ENCODE measurements at places on chromosomes 6 and 20.

GRCh38 chr20:32332614-32333013 is 25.5 kb upstream of the ASXL1 start:
- DNase-seq = no peak

- no peak for DNase-seq
Measured at GRCh38 chr6:21772884-21773575, 179.5 kb downstream of the SOX4 start.

DNA sequence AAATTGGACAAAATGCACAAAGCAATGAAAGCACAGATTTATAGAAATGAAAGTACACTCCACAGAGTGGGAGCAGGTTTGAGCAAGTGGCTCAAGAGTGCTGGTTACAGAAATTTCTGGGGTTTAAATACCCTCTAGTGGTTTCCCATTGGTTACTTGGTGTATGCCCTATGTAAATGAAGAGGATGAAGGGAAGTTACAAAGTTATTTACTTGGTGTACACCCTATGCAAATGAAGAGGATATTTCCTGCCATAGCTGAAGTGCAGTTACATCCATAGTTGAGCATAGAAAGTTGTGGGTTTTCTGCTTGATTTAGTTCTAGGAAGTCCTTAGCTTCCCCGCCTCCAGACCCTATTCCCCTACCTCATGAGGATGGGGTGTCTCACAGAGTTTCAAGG is 22.7 kb downstream of the BCAS1 start:
- no peak for DNase-seq

DNA sequence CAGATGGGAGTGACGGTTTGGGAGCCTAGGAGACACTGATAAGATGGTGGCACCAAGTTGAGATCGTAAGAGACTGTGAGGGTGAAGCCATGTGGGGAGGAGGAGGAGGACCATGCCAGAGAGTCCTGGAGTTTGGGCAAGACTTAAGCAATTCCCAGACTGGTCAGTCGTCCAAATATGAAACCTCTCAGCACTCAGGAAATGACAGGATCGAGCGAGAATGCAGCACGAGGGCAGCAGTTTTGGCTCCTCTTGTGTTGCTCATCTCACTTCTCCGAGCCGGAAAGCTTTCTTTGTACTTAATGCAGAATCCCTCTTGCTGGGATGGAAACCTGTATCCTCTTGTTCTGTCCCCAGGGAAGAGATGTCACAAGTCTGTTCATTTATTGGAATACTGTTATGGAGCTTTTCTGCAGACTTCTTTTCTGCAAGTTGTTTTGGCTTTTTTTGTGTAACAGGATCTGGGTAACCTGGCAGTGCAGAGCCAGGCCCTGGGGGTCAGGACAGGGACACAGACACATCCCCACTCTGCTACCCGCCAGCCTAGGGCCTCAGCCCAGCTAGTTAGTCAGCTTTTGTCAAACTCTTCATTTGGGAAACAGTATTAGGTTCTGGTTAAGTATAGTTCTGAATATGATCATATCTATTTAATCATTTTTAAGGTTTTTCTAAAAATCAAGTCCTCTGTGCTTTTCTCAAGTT is 34.3 kb downstream of the FNDC1 start:
- DNase-seq = no peak

GRCh38 chr6:11460001-11460668 is 77.4 kb upstream of the TMEM170B start:
- DNase-seq = no peak

- peak; percentile 62 for DNase-seq
Measured at GRCh38 chr6:159979136-159979874, 10.4 kb downstream of the IGF2R start.

DNA sequence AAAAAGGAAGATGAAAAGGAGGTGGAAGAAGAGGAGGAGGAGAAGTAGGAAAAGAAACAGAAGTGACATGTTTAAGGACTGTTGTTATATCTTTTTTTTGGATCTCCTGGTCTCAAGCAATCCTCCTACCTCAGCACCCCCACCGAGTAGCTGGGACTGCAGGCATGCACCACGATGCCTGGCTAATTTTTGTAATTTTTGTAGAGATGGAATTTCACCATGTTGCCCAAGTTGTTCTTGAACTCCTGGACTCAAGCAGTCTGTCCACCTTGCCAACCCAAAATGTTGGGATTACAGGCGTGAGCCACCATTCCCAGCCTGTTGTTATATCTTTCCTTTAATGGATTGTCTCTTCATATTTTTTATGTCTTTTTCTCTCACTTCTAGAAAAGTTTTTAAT is 19.5 kb upstream of the BCLAF1 start:
- no peak for DNase-seq

DNA sequence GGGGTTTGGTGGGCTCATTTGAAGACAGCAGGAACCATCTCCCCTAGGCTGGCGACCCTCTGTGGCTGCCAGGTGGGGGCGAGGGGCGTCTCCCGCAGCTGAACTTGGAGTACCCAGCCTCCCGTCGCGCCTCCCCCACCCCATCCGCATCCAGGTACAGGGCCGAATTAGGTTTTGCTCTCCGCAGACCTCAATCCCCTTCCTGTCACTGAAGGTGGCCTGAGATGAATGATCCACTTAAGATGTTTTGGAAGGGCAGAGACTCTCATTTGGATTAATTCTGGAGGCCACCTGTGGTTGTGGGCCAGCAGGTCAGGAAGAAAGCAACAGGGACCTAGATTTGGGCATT is 493 bp downstream of the CD83 start:
- no peak for DNase-seq

DNA sequence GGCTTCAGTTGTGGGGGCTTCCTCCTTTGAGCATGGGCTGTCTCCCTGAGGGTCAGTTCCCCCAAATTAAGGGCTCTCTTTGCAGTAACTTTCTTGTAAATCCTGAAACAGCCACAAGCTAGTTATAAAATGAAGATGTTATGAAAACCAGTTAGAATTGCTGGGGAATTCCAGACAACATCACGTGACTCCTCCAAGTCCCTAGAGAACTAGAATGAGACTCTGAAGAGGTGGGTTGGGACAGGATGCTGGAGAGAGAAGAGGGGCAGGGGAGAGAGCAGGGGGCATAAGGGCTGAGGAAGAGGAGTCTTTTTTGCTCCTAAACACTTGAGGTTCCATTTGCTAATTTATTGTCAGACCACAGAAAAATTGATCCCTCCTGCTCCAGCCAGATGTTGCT is 380.3 kb downstream of the DHX35 start:
- no peak for DNase-seq

GRCh38 chr20:381581-382290 is 1.2 kb downstream of the TRIB3 start:
- DNase-seq = peak; percentile 61

- DNase-seq = peak; percentile 26
Measured at GRCh38 chr6:47242483-47243386, 67.0 kb downstream of the TNFRSF21 start.

GRCh38 chr20:46308258-46309157 is at the start of gene CDH22:
TSS of gene CDH22 (minus strand) at chr20:46308498. CDS start at chr20:46251294, 57,204 bp downstream.
- DNase-seq = peak; percentile 46

GRCh38 chr6:108002365-108003221 is 44.6 kb upstream of the SEC63 start:
- DNase-seq = no peak

GRCh38 chr20:6231556-6231955 is 108.7 kb upstream of the FERMT1 start:
- DNase-seq = no peak

DNA sequence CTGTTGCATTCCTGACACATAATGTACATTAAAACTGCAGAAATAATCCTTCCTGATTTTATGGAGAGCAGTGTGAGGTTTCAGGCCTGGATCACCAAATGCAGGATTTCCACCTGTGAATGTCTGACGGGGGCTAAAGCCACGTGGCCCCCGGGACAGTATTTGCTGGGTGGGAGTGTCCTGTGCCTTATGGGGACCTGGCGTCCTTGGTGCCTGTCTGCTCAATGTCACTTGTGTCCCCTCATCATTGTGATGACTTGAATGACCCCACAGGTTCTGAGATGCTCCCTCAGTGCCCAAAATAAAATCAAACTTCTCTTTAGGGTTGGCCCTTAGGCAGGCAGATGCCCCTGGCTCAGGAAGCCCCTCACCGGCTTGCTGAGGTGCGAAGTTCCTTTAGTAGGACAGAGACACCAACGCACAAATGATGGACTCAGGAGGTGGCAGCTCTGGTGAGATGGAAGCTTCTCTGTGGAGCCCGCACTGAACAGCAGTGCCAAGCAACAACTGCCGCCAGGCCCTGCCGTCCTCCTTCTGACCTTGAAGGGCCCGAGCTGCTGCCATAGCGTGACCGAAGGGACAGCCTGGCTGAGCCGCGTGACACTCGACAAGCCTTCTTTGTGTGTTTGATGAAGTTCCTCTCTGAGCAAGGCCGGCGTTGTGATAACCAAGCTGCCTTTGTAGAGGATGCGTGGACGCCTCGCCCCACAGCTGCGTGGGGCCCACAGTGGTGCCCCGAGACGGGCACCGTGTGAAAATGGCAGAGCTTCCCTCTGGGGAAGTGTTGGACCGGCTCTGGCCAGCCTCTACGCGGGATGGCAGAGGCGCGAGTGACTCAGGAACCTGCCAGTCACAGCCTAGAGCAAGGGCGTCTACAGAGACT is 30.9 kb downstream of the FRMD1 start:
- no peak for DNase-seq

DNA sequence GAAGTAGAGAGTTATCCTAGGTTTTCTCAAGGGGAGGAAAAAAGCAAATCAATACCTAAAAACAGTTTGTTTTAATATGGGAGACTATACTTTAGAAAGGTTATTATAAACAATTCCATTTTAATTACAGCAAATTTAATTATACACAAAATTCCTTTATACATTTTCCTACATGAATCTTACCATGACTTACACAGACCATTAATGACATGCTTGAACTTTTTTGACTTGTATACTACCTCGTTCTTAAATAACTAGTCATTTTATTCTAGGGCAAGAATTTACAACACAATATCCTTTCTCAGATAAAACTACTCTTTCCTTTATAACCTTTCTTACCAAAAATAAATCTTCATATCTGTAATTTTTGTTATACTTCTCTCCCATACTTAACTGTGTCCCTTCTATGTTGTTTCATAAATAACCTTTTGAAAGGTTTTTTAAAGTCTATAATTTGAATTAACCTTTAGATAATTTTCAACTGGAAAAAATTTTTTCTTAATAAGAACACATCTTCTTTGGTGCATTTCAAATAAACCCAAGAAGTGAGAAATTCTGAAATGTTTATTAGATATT is 729.4 kb downstream of the TENT5A start:
- no peak for DNase-seq

DNA sequence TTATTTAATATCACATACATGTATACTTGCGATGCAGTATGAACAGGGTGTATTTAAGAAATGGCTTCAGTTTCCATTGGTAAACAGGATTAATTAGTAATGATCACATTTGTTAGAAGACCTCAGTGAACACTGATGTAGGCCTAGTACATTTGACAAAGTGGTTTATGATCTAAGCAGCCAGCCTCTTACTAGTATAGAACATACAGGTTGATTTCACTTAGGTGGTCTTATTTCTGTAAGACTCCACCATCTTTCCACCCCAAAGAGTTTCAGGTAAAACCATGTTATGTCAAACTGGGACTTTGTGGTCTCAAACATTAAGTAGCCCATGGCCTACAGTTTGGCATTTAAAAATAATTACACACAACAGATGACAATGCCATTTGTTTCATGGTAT is 20.2 kb upstream of the MRPS10 start:
- no peak for DNase-seq

GRCh38 chr6:34273242-34273805 is 24.5 kb upstream of the SMIM29 start:
- DNase-seq = no peak

- DNase-seq = no peak
Measured at GRCh38 chr6:37230104-37230503, 27.5 kb upstream of the TBC1D22B start.

DNA sequence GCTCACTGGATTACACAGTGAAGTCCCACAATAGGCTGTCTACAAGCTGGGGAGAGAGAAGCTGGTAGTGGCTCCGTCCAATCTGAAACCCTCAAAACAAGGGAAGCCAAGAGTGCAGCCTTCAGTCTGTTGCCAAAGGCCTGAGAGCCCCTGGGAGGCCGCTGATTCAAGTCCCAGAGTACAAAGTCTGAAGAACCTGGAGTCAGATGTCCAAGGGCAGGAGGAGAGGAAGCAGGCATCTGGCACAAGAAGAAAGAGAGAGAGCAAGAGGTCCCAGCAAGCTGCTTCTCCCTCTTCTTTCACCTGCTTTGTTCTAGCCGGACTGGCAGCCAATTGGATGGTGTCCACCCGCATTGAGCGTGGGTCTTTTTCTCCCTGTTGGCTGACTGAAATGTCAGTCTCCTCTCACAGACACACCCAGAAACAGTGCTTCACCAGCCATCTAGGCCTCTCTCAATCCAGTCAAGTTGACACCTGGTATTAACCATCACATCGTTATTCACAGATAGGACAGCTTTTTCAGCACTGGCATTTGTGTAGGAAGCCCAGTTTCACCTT is 51.2 kb downstream of the CRYBG1 start:
- DNase-seq = no peak

DNA sequence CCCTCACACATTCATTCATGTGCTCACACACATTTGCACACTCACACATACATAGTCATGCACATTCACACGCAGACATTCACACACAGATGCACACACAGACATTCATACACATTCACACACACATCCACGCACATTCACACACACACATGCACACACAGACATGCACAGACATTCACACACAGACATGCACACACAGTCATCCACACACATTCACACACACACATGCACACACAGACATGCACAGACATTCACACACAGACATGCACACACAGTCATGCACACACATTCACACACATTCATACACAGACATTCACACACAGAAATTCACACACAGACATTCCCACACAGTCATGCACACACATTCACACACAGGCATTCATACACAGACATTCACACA is 147.3 kb downstream of the PACRG start:
- DNase-seq = no peak

DNA sequence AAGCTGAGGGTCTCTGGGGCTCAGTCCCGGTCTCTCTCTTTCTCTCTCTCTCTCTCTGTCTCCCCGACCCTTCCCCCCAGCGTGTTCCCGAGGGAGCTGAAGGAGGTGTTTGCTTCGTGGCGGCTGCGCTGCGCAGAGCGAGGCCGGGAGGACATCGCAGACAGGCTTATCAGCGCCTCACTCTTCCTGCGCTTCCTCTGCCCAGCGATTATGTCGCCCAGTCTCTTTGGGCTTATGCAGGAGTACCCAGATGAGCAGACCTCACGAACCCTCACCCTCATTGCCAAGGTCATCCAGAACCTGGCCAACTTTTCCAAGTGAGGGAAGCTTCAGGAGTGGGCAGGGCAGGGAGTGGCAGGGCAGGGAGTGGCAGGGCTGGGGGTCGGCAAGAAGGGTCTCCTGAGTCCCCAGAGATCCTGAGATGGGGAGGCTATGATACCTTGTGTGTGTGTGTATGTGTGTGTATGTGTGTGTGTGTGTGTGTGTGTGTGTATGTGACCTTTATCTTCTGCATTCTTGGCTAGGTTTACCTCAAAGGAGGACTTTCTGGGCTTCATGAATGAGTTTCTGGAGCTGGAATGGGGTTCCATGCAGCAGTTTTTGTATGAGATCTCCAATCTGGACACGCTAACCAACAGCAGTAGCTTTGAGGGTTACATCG is 13.6 kb upstream of the ZBTB9 start:
- no peak for DNase-seq
